NCI-H82 (cell line): ENCODE measurements at places on chromosomes 5 and 9.

GRCh38 chr5:98248949-98249348 lies 524.5 kb upstream of the RGMB start:
- DNase-seq: no peak

GRCh38 chr5:84983093-84983492 lies 598.4 kb upstream of the EDIL3 start:
- no peak for DNase-seq

- DNase-seq: peak; percentile 97
These were observed 584.0 kb downstream of the ACTL7B start for GRCh38 chr9:108271646-108272348.

GRCh38 chr5:75568202-75568601 lies 43.1 kb upstream of the ANKDD1B start:
- DNase-seq: no peak

DNA sequence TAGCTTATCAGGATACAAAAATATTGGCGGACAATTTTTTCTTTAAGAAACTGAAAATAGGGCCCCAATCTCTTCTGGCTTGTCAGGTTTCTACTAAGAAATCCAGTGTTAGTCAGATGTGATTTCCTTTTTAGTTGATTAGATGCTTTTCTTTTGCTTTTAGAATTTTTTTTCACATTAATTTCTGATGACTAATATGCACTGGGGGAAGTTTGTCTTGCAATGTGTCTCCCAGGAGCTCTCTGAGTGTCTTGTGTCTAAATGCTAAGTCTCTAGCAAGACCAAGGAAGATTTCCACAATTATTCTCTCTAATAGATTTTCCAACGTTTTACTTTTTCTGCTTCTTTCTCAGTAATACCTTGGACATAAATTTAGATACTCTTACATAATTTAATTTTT lies 559.8 kb upstream of the TYRP1 start:
- DNase-seq: no peak

DNA sequence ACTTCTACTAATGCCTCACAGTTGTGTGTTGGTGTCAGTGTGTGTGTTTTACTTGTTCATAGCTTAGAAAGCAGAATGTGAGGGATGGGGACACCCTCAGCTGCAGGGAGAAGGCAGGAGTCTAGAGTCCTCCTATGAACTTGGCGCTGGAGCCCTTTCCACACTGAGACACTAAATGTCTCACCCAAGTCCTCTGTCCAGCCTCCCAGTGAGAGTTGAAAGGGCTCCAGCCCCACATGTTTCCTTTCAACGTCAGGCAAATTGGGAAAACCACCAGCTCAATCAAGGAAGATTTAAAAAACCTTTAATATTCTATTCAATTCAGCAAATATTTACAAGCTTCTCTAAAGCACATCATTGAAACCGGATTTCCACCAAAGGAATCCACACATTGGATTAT lies 167.6 kb upstream of the MSX2 start:
- DNase-seq: no peak

GRCh38 chr9:95060234-95060633 lies 257.3 kb downstream of the FANCC start:
- no peak for DNase-seq

GRCh38 chr5:33788922-33789566 lies 102.7 kb downstream of the ADAMTS12 start:
- DNase-seq: no peak

DNA sequence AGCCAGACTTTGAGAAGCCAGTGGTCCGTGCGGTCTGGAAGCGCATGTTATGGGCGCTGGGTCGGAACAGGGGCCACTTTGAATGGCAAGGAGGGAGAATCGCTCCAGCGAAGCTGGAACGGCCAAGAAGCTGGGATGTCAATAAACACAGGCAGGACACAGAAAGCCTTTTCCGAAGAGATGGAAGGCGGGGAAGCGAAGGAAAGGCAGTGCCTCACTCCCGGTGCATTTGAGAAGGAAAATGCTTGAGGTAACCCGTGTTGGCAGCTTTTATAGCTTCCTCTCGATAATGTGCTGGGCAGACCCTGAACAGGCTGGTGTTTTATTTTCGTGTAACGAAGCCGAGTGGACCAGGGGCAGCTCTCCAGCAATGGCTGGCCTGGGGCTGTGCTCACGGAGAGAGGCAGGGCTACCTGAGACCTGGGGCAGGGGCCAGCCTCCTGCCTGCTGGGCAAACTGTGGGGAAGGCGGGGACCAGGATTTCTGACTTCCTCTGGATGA lies 84.2 kb upstream of the SPRY4 start:
- DNase-seq: no peak

DNA sequence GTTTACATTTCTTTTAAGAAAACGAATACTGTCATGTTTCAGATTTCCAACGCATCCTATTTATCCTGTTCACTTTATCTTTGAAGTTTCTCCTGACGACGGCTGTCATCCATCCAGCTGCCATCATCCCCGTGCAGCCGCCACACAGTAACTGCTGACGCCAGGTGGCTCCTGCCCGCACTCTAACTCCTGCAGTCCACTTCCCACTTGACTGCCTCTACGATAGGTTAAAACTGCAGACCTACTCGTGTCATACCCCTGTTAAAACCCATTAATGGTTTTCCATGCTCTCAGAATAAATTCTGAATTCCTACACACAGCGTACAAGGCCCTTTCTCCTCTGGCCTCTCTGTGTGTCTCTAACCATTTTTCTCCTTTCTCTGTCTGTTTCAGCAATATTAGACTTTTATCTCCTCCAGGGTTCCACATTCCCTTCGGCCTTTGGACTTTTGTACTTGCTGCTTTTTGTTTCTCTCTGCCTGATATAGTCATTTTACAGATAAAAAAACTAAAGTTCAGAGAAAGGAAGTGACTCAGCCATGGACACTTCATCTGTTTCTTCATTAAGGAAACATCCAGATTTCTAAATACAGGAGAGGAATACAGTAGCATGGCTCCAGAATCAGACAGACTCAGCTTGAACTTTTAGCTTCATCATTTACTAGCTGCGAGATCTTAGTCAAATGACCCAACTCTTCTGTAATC lies 84.9 kb downstream of the ADAMTS12 start:
- DNase-seq: no peak

GRCh38 chr5:73435759-73436534 lies 12.6 kb downstream of the FOXD1 start:
- peak; percentile 3 for DNase-seq

- DNase-seq: peak; percentile 80
These were observed 34.5 kb upstream of the SLC46A2 start for GRCh38 chr9:112925058-112925641.

DNA sequence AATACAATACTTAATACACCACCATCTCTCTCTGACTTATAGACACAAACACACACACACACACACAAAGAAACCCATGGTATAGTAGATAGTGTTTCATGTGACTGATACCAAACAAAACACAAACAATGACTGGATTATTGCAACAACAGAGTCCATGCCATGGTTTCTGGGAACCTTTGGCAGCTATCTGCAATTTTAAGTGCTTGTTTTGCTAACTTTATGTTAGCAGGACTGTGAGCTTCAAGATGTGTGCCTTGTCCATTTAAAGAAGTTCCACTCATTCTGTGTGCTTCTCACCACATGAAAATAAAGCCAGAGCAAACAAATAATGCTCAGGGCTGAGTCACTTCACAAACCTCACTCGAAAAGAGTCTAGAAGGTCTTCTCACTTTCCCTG lies 15.1 kb upstream of the LURAP1L start:
- DNase-seq: no peak

DNA sequence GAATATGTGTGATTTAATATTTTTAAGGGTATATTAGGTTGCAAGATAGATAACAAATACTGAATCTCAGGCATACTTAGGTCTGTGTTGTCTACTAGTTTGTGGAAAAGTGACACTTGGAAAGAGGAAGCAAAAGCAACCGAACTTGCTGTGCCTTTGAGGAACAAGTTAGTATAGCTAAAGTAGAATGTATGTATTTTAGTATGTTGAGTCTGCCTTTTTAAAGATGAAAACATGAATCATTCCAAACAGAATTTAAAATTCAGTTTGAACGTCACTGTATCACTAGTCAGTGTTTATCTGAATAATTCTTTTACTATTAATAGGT lies 12.9 kb downstream of the TLE4 start:
- DNase-seq: no peak

DNA sequence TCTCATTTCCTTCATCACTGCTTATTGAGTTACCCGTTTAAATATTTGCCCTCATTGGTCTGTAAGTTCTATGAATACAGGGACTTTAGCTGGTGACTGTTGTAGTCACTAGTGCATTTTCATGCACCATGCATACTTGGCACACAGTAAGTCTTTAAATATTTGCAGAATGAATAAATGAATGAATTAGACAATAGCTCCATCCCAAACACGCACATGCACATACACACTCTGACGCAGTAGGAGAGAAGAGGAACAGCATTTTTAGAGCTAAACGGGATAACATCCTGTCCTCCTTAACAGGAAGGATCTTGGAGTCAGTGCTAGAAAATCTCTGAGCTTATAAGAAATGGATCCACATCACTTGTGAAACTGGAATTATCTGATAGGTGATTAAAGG lies 447.7 kb downstream of the KIF4B start:
- DNase-seq: no peak

DNA sequence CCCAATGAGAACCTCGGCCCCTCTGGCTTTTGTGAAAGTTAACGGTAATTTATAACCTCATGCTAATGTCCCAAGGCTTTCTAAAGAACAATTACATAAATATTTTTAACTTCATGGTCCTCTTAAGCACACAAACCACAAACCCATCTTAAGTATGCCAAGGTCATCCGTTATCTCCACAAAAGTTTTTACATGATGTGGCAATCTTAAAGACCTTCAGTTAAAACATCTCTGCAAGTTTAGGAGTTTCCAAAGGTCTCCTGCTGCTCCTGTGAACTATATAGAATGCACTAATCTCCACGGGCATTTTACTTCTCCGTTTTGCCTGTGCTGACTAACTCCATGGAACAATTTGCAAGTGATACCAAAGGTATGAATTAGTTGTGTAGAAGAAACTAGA lies 228.2 kb downstream of the TLE1 start:
- no peak for DNase-seq

- DNase-seq: no peak
These were observed 183.6 kb downstream of the PTTG1 start for GRCh38 chr5:160605266-160605665.

GRCh38 chr5:35430381-35431162 lies 187.1 kb upstream of the SPEF2 start:
- no peak for DNase-seq

- no peak for DNase-seq
These were observed 171.9 kb downstream of the ENTREP1 start for GRCh38 chr9:69496846-69497450.

- DNase-seq: peak; percentile 6
These were observed 29.4 kb downstream of the RHOBTB3 start for GRCh38 chr5:95760273-95761191.

GRCh38 chr5:20231040-20231439 lies 243.0 kb upstream of the CDH18 start:
- no peak for DNase-seq

GRCh38 chr5:112245656-112246055 lies 173.4 kb downstream of the EPB41L4A start:
- DNase-seq: no peak

GRCh38 chr9:37392272-37392671 lies 30.2 kb upstream of the GRHPR start:
- DNase-seq: peak; percentile 14

DNA sequence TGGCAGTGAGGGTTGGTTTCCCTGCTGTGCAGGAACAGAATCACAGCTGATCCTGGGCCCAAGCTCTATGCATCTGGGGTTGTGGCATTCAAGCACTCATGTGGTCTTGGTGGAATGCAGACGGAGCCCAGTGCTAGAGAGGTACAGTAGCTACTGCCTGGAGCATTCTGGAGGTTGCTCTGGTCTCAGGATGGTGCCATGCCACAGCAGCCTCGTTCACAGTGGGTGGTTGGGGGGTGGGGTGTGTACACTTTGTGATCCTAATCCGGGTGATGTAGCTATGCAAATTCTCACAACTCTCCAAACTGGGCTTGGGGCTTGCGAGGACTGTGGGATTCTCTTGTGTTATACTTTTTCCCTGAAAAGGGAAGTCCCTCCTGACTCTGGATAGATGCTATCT lies 45.2 kb downstream of the FGD3 start:
- DNase-seq: no peak

DNA sequence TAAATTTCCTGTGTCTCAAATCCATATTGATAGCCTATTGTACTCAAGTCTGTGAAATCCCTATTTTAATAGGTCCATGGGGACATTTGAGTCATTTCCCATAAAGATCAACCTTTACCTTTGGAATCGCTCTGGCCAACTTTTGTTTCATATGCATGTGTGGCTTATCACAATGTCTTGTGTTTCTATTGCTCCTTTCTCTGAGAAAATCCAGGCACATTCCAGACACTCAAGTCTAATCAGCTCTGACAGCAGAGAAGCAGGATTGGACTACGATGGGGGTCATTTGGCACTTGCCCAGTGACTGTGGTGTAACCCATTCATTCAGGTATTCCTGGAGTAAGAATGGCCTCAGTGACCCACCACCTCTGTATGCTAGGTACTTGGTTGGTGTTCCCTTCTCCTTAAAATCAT lies 48.4 kb downstream of the ACTBL2 start:
- no peak for DNase-seq

DNA sequence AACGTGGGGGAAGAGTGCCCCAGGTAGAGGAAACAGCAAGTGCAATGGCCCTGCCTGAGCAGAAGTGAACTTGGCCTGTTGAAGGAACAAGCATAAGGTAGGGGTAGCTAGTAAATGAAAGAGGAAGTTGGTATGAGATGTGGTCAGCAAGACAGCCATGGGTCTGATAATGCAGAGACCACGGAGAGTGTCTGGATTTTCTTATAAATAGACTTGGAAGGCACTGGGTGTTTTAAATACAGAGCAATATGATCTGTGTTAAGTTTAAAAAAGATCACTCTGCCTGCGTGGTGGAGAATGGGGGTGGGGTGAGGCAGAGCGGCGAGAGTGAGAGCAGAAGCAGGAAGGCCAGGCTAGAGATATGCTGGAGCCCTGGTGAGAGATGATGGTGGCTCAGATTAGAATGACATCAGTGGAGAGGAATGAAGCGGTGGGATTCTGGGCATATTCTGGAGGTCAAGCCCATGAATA lies 4.2 kb downstream of the ADAM19 start:
- DNase-seq: no peak

- peak; percentile 14 for DNase-seq
These were observed 7.0 kb downstream of the STOM start for GRCh38 chr9:121362813-121363621.

GRCh38 chr5:113749334-113749733 lies 235.8 kb downstream of the YTHDC2 start:
- DNase-seq: no peak

DNA sequence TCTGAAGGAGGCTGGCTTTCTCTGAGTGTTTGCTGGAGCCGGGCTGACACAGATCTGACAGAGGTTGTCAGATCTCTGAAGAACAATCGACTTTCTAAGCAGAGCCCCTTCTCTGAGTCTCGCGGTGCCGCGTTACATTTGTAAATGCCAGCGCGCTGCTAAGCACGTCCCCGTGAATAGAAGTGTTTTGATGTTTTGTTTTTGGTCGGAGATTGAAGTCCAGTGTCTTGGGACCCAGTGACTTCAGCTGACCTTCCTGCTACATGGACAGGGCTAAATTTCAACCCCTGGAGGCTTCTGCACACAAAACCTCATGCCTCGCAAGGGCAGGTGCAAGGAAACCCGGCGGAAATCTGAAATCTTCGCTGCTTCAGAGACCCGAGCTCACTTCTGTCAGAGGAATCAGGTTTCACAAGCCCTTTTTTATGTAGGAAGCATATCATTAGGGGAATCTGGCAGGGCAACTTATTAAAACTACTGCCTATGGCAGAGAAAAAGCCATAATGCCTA lies 27.2 kb downstream of the NEUROG1 start:
- DNase-seq: peak; percentile 37
